Activated T-helper 1 cell treated with anti-CD3 and anti-CD28 coated beads, Interleukin-12 subunit alpha, Interleukin-12 subunit beta, Interleukin-2, Interleukin-4 antibody, amounts not matched to agents 30 ng/mL and 10 ng/mL and 1 ng/mL, durations not matched to agents 14 hours and 24 hours and 36 hours (primary cell): ENCODE measurements at places on chromosomes 16 and 17.

DNA sequence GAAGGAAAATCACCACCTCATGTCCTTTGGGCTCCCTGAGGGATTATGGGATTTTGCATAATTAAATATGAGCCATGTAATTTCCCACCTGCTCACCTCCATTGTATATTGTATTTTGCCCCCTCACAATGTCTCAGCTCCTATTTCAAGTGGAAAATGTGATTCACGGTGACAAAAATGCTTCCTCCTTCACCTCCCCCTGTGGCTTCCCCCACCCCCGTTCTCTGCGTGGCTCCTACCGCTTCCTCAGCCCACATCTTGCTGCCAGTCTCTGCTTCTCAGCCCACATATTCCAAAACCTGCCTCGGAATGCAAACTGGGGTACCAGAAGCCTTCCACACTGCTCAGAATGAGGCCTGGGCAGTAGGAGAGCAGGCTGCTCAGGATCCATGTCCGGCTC, 394.5 kb upstream of the C16orf82 start:
- no peak for DNase-seq
- peak overlapping the region; percentile 34 for H3K4me3 ChIP-seq
- H3K4me1 ChIP-seq, result peaks cover 43% of the 10 kb centered on the region
- peaks cover 3% of the 10 kb centered on the region for H3K27me3 ChIP-seq

DNA sequence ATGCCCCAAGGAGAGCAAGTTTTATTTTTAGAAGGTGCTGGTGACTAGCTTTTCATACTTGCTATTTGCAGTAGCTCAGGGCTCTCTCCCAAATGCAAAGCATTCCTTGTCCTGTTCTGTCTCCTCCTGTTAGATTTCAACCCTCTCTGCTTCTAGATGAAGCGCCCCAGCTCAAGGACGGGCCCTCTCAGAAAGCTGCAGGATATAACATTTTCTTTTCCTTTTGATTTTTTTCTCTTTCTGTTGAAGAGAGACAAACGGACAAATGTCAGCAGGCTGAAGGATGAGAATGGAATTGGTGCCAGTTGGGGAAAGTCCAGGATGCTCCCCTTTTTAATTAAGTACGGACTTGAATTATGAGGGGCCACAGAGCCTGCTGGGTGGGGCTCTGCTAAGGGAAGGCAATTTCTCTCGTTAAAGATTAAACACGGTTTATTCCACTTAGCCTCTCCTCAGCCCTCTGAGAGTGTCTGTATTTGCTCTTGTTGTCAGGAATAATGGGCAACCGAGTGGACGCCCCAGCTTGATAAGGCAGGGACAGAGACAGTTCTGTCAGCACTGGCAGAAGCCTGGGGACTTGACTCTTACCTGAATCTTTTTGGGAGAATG, 6.2 kb upstream of the ETV4 start:
- H3K4me1 ChIP-seq, result peaks cover 13% of the 10 kb centered on the region
- peaks cover 3% of the 10 kb centered on the region for H3K36me3 ChIP-seq
- H3K4me3 ChIP-seq, result no peak overlapping the region
- no peak for DNase-seq
- H3K27ac ChIP-seq, result no peak overlapping the region
- peaks cover 22% of the 10 kb centered on the region for H3K27me3 ChIP-seq

- H3K36me3 ChIP-seq, result peaks cover 8% of the 10 kb centered on the region
- peaks cover 46% of the 10 kb centered on the region for H3K27me3 ChIP-seq
- no peak overlapping the region for H3K4me3 ChIP-seq
- no peaks in the 10 kb centered on the region for H3K4me1 ChIP-seq
- no peak overlapping the region for H3K27ac ChIP-seq
- DNase-seq, result no peak
These were observed 5.0 kb upstream of the SALL1 start for GRCh38 chr16:51155820-51156806.

- no peaks in the 10 kb centered on the region for H3K27me3 ChIP-seq
- no peak for DNase-seq
- peak overlapping the region; percentile 52 for H3K27ac ChIP-seq
- H3K4me3 ChIP-seq, result no peak overlapping the region
- H3K36me3 ChIP-seq, result peaks cover 18% of the 10 kb centered on the region
These were observed 20.9 kb downstream of the FCSK start for GRCh38 chr16:70475054-70475871.

- no peak overlapping the region for H3K4me3 ChIP-seq
- H3K27ac ChIP-seq, result no peak overlapping the region
- DNase-seq, result no peak
- H3K4me1 ChIP-seq, result peaks cover 19% of the 10 kb centered on the region
- H3K27me3 ChIP-seq, result peaks cover 23% of the 10 kb centered on the region
These were observed 31.8 kb downstream of the HNF1B start for GRCh38 chr17:37713028-37713431.

DNA sequence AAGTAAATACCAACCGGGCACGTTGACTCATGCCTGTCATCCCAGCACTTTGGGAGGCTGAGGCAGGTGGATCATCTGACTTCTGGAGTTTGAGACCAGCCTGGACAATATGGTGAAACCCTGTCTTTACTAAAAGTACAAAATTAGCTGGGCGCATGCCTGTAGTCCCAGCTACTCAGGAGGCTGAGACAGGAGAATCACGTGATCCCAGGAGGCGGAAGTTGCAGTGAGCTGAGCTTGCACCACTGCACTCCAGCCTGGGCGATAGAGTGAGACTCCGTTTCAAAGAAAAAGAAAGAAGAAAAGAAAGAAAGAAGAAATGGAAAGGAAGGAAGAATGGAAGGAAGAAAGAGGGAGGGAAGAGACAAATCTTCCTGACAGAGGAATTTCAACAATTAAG, 108.7 kb downstream of the AHSP start:
- no peak overlapping the region for H3K4me3 ChIP-seq
- H3K4me1 ChIP-seq, result no peaks in the 10 kb centered on the region
- no peaks in the 10 kb centered on the region for H3K36me3 ChIP-seq
- DNase-seq, result no peak

GRCh38 chr16:86118467-86119307, 219.7 kb downstream of the IRF8 start:
- DNase-seq, result no peak
- no peaks in the 10 kb centered on the region for H3K36me3 ChIP-seq
- H3K27me3 ChIP-seq, result peaks cover 3% of the 10 kb centered on the region

DNA sequence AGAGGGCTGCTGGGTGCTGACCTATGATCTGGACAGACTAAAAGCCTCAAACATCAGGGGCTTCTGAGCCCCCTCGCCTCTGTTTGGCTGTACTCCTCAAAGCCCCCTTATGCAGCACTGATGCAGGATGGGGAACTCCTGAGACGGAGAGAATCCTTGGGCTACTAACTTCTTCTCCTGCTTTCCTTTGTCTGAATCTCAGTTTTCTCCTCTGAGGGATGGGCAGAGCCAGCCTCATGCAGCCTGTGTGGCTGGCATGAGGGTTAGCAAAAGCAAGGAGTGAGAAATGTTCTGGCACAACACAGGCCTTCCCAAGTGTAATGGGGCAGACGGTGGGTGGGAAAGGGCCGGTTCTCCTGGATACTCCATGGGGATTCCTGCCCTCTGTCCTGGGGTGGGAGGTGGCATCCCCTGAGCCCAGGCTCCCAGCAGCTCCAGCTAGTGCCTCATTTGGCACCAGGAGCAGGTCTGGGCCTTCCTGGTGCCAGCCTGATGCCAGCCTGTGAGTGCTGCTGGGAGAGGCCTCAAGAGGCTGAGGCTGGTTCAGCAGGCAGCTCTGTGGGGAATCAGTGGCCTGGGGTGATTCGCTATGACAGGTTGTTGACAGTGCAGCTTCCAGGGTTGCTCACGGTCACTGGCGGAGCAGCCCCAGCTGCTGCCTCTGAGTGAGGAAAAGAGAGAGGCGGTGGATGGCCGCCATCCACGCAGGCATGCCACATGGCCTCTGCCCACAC, 4.0 kb upstream of the BRD7 start:
- H3K27ac ChIP-seq, result no peak overlapping the region
- H3K4me1 ChIP-seq, result peaks cover 16% of the 10 kb centered on the region
- no peak for DNase-seq
- H3K27me3 ChIP-seq, result peaks cover 4% of the 10 kb centered on the region

DNA sequence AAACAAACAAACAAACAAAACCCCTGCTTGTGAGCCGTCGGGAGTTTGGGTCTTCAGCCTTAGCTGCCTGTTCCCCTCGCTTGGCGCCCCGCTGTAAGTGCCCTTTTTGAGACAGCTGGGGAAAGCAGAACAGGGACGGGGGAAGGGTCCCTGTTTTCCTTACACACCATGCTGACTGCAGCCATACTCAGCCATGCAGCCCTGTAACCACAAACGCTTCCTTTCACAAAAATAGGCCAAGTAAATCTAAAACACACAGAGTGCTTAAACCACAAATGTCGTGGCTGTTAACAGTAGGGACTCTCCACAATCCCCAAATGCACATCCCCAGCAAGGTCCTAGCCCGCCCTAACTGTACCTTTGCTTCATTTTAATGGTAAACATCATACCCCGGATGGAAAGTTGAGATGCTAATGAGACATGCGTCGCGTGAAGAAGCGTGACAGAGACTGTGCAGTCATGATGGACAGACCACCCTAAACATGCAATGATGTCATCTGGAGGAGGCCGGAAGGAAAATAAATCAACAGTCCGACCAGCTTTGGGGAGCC, 129.9 kb downstream of the MGAT5B start:
- H3K4me1 ChIP-seq, result peaks cover 47% of the 10 kb centered on the region
- H3K4me3 ChIP-seq, result peak overlapping the region; percentile 57
- no peaks in the 10 kb centered on the region for H3K27me3 ChIP-seq
- peak overlapping the region; percentile 96 for H3K27ac ChIP-seq

DNA sequence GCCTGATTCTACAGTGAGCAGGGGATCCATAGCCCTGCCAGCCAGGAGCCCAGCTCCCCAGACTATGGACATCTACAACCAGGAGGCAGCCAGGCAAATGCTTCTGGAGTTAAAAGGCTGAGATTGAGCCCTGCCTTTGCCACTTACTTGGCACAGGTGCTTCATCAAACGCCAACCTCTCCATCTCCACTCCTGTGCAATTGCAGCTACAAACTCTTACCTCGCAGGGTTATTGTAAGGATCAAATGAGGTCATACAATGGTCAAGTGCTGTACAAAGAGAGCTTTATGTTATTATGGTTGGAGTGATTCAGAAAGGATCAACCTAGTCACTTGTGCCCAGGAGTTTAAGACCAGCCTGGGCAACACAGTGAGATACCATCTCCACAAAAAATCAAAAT, 9.8 kb upstream of the MYO18A start:
- DNase-seq, result no peak
- no peak overlapping the region for H3K4me3 ChIP-seq
- no peaks in the 10 kb centered on the region for H3K4me1 ChIP-seq
- no peak overlapping the region for H3K27ac ChIP-seq
- peaks cover 19% of the 10 kb centered on the region for H3K27me3 ChIP-seq
- no peaks in the 10 kb centered on the region for H3K36me3 ChIP-seq

DNA sequence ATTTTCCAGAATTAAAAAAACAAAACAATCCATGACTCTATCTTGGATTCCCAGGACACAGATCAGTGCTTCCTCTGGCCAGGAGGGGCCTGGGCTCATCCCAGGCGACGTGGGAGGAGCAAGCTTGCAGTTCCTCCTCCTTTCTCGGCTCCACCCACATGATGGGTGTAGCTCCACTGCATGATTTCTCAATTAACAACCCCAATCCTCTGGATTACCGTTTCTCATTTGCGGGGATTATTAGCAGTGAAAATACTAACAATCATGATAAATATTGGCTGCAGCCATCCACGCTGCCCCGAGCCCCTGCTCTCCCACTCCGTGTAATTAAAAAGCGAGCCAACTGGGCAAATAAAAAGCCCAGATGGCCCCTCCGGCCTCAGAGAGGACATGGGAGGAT, 46.4 kb upstream of the SDK2 start:
- H3K27ac ChIP-seq, result no peak overlapping the region
- no peaks in the 10 kb centered on the region for H3K4me1 ChIP-seq
- no peaks in the 10 kb centered on the region for H3K27me3 ChIP-seq
- no peaks in the 10 kb centered on the region for H3K36me3 ChIP-seq
- no peak overlapping the region for H3K4me3 ChIP-seq

DNA sequence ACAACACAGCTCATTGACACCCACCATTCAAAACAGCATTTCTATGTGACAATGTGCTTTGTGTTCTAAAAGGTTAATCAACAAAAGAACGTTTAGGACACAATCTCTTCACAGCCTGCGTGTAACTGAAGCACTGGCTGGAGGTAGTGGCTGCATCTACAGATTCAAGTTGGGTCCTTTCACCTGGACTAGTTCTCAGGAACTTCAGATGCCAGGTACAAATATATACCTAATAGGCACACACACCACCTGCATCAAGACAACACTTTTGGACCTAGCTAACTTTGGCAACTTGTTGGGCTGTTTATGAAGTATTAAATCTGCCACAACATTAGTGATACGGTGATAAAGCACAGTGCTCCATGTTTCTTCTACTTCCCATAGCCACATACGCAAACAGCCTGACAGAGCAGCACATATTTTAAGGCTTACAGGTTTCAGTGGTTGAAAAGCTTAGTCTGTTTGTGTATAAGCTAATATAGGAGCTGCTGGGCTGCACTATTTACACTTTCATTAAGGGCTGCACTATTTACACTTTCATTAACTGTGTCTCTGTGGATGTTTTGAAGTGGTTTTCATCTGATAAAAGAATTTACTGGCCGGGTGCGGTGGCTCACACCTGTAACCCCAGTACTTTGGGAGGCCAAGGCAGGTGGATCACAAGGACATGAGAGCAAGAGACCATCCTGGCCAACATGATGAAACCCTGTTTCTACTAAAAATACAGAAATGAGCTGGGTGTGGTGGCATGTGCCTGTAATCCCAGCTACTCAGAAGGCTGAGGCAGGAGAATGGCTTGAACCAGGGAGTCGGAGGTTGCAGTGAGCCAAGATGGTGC, 132.6 kb downstream of the PARN start:
- H3K36me3 ChIP-seq, result no peaks in the 10 kb centered on the region
- H3K27me3 ChIP-seq, result no peaks in the 10 kb centered on the region
- no peak overlapping the region for H3K27ac ChIP-seq
- DNase-seq, result no peak
- no peak overlapping the region for H3K4me3 ChIP-seq

DNA sequence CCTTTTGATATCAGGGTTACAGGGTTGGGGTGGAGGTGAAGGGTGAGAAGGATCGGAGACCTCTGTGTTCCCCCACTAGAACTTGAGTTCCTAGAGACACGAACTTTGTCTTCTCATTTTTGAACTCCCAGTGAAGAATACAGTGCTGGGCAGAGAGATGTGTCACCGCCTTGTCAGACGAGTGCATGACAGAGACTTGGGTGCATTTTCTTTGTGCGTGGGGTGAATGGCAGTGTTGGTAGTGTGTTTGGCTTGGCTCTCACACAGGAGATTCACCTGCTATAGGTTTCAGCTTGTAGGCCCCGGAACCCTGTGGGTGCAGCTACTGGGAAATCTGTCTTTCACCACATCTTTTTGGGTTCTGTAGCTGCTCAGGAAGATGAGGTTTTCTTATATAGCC, 40.0 kb upstream of the CCR7 start:
- no peaks in the 10 kb centered on the region for H3K27me3 ChIP-seq
- H3K27ac ChIP-seq, result peak overlapping the region; percentile 76
- peak; percentile 56 for DNase-seq
- peaks cover 95% of the 10 kb centered on the region for H3K4me1 ChIP-seq
- peak overlapping the region; percentile 71 for H3K4me3 ChIP-seq

DNA sequence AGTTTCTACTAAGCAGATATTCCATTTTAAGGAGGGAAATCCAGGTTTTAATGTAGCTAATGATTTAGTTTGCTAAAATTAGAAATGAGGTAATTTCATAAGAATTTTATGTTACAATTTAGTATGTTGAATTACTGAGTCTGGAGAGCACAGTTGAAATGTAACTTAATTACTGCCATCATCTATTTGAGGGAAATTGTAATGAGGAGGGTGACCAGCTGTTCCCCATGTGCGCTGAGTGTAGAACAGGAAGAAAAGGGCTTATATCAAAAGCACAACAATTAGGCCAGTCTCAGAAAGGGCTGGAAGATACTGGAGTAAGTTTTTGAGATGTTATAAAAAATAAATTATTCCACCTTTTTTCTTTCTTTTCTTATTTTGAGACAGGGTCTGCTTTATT, 735.1 kb upstream of the GOT2 start:
- no peaks in the 10 kb centered on the region for H3K36me3 ChIP-seq
- no peak overlapping the region for H3K4me3 ChIP-seq
- no peaks in the 10 kb centered on the region for H3K27me3 ChIP-seq
- no peak for DNase-seq
